ENCODE measurements at places on chromosomes 5 and 9.
A peak's percentile ranks its signal among the peaks of the same experiment; 100 is the strongest.

DNA sequence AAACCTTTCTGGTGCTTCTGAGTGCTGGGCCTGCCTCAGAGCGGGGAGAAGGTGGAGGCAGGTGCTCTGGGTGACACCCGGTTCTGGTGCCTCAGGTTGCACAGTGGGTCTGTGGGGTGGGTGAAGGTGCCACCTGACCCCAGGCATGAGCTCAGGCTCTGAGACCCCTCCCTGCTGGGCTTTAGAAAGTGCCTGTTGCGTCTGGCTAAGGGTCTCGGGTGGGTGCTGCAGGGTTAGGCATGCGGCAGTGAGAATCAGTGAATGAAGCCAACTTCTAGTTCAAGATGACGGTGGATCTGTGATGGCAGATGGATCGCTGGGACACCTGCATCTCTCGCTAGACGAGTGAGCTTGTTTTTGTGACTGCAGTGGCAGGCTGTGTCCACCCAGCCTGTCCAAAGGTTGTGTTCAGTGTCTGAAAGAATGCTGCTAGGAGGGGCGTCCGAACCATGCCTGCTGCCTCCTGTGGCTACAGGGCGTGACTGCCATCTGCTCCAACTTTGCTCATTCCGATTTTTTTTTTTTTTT, 5.0 kb downstream of the SQSTM1 start:
- no peak for DNase-seq

- DNase-seq: peak; percentile 39
These were observed 263.2 kb downstream of the DMAC1 start for GRCh38 chr9:7536310-7536939.

- no peak for DNase-seq
These were observed 161.3 kb downstream of the RMI1 start for GRCh38 chr9:84141741-84142370.

DNA sequence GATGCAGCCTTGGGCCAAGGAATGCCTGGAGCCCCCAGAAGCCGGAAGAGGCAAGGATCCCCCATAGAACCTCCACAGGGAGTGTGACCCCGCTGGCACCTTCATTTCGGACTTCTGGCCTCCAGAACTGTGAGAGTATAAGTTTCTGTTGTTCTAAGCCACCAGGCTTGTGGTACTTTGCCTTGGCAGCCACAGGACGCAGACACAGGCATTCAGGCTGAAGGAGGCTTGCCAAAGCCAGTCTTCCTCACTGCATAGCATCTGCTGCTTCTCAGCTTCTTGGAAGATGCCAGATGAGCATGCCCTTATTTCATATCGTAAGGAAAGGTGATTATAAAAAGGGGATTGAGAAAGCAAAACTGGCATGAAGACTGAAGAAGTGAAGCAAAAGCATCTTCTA, 61.1 kb upstream of the TAS2R1 start:
- no peak for DNase-seq

- DNase-seq: peak; percentile 42
These were observed 219.2 kb downstream of the AGTPBP1 start for GRCh38 chr9:85522459-85523092.

GRCh38 chr9:7103367-7103766, 345.6 kb downstream of the KDM4C start:
- no peak for DNase-seq

GRCh38 chr5:143896516-143896915, 84.6 kb downstream of the HMHB1 start:
- peak; percentile 33 for DNase-seq

- DNase-seq: no peak
These were observed 2.1 kb downstream of the FAM81B start for GRCh38 chr5:95393279-95393678.

GRCh38 chr5:108530706-108531105, 148.8 kb upstream of the FBXL17 start:
- DNase-seq: no peak

DNA sequence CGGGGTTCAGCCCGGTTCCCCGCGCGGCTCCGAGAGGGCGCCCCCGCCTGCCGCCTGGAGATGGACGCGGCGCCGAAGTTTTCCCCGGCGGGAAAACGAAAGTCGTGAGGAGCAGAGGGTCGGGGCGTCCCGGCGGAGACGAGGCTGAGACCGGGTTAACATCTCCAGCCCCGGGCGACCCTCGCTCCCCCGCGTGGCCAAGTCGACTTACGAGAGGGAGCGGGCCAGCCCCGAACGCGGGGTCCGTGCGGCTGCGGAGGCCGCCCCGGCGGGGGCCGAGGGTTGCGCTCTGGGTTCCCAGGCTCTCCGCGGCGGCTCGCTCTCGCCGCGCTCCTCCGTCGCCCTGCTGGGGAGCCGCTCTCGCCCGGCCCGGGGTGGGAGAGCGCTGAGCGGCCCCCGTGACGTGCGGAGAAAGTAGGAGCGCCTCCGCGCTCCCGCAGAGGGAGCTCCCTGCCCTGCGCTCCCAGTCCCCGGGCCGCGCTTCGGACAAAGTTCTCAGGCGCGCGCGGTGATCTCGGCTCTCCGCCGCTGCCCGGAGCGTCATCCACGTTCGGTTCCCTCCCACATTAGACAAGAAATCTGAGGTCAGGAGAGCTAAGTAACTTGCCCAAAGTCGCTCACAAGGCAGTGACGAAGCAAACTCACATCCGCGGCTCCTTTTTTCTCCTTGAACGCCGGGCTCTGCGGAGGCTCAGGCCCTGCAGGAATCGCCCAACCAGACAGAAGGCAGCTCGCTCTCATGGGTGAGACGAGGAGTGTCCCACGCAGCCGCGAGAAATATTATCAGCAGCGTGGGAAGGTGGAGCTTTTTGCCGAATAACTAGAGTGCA, 1.2 kb upstream of the GCNT4 start:
- peak; percentile 74 for DNase-seq

DNA sequence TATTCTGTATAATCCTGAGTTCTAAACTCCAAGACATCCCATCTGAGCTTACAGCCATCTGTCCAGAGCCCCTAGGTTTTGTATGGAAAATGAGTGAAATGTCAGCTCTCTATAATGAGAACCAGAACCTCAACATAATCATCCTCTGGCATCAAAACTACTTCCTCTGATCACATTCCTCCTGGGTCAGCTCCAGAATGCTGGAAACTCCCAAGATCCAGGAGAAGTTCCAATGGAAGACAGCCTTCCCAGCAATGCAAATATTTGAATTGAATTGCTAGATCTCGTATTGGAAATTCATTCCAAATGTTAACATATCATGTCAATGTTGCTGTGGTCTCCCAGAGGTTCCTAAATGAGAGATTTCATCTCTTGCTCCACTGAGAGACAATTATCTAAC, 23.8 kb downstream of the C9 start:
- DNase-seq: peak; percentile 59

DNA sequence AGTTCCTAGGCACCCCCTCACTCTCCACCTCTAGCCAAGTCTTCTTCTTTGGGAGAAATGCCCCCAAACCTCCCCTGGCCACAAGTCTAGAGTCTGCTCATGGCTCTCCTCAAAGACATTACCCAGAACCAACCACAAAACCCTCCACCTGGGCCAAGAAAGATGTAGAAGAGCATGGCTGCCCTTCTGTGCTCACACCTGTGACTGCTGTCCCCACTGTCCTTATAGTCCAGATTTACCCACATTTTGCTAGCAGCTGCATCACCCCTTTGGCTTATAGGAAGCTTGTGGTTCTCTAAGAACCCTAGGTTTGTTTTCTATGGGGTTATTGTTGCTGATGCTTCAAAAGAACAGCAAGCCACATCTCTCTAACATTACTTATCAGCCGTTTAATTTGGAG, 6.1 kb upstream of the GABBR2 start:
- no peak for DNase-seq

DNA sequence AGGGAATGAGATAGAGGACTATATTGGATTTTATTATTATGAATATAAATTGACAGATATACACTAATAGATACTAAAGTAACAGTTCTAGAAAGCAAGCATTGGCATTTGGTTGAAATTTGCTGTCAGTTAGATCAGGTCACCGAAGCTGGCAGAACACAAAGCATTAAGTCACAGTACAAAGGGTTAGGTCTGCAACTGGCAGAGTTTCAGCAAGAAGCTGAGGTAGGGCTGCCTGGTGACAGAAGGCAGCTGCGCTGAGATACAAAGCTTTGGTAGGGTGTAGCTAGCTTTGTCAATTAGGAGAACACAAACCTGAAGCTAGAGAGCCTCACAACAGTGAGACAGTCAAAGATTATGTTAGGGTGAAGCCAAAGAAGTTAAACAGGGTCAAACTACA, 6.3 kb upstream of the CSNK1G3 start:
- DNase-seq: no peak

- DNase-seq: peak; percentile 48
These were observed 780 bp downstream of the RNU6ATAC start for GRCh38 chr9:134163371-134164196.

- peak; percentile 71 for DNase-seq
These were observed 92.1 kb downstream of the NR3C1 start for GRCh38 chr5:143311428-143311827.

DNA sequence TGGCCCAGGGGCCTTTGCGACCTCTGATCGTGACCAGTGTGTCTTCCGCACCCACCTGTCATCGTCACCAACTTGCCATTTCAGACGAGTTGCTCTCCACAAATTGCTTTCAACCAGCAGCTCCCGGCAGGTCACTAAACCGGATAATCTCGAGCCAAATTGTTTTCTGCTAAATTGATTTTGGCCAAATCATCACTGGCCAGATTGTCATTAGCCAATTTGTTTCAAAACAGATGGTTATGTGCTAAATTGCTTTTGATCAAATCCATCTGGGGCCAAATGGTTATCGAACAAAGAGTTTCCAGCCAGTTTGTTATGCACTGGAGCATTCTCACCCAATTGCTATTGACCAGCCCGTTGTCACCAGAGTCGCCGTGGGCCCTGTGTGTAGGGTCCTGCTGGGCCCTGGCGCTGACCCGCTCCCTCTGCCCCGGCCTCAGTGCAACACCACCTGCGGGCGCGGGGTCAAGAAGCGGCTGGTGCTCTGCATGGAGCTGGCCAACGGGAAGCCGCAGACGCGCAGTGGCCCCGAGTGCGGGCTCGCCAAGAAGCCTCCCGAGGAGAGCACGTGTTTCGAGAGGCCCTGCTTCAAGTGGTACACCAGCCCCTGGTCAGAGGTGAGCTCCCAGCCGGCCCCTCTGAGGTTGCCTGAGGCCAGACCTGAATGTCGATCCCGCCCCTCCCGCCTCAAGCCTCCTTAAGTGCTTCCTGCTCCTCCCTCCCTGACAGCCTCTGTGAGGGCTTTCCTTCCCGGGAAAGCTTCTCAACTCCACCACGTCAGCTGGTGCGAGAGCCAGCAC, 35.6 kb downstream of the ADAMTSL2 start:
- no peak for DNase-seq

Measured in fibroblast of skin of abdomen (primary cell).